ENCODE measurements at places on chromosomes 7 and 10.

- DNase-seq = no peak
Observed at GRCh38 chr7:134701272-134701671, 54.6 kb downstream of the BPGM start.

- DNase-seq = peak; percentile 3
Observed at GRCh38 chr10:6958254-6958653, 378.2 kb upstream of the PRKCQ start.

DNA sequence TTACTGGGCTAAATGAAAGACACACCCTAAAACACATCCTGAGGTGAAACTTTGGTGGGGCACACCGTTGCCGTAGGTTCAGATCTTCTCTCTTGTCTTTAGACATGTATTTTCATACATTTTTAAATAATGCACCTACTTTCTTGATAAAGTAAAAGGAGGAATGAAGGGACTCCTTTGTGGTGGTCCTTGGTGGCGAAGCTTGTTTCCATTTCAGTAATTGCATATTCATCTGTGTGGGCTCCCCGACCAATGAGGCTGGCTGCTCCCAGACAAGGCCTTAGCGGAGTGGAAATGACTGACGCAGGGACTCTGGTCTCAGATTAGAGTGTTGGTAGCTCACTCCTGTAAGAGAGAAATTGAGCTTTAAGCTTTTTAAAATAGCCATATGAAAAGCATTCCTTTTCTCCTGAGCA lies 815 bp downstream of the CCSER2 start:
- peak; percentile 46 for DNase-seq

DNA sequence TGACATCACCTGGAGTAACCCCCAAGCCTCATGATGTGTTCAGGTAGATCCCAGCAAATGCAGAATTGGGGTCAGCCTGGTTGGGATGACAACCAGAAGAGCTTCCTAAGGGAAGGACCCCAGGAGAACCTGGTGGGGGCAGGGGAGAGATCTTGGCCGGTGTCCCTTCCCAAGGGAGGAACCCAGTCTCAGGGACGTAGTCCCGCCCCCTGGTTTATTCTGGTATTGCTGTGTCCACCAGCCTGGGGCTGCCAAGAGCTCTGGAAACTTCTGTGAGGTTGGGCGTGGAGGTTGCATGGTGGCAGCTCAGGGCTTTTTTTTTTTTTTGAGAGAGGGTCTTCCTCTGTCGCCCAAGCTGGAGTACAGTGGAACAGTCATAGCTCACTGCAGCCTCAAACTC lies 19.4 kb downstream of the GTF2IRD1 start:
- no peak for DNase-seq

- no peak for DNase-seq
Observed at GRCh38 chr7:116886543-116887156, 24.3 kb downstream of the CAPZA2 start.

DNA sequence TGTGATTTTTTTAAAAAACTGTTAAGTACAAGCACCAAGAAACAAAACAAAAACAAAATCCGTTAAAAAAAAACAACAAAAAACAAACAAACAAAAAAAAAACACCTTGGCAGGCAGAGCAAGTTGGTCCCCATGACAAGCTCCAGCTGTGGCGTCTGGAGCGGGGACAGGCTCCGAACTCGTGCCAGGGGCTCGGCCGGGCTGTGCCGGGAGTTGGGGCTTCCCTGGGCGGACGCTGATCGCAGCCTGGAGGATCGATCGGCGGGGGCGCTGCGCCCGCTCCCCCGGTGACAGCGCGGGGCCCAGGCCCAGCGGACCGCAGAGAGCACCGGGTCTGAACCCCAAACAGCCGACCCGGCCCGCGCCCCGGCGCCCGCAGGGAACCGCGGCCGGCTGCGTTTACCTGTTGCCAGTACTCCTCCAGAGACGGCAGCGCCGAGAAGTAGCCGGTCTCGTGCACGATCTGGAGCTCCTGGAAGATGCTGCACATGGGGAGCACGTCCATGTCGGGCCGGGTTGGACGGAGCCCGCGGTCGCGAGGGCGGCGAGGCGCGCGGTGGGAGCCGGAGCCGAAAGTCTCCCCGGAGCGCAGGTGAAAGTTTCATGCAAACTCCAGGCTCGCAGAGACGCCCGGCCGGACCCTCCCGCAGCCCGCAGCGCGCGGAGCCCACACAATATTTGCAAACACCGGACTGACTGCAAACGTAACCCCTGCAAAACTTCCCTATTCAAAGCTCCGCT lies at the start of gene KLF6:
Gene KLF6, minus strand, starts transcription at position 700 of the 741 bp plus-strand sequence. Its CDS starts 195 bp downstream, at position 505.
- DNase-seq = no peak

GRCh38 chr7:3482147-3482921 lies 181.3 kb downstream of the SDK1 start:
- DNase-seq = no peak

DNA sequence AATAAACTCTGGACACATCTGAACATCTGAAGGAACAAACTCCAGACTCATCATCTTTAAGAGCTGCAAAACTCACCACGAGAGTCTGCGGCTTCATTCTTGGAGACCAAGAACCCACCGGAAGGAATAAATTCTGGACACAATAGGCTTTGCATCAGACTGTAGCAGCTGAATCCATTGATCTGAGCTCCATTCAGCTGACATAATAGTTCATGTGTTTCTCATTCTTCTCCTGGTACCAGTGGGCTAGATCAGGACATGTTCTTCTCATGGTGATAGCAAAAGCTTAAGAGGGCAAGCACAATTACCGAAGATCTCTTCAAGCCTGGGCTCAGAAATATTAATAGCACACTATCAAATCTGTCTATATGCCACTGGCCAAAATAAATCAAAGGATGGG lies 20.5 kb upstream of the GNAI1 start:
- no peak for DNase-seq

DNA sequence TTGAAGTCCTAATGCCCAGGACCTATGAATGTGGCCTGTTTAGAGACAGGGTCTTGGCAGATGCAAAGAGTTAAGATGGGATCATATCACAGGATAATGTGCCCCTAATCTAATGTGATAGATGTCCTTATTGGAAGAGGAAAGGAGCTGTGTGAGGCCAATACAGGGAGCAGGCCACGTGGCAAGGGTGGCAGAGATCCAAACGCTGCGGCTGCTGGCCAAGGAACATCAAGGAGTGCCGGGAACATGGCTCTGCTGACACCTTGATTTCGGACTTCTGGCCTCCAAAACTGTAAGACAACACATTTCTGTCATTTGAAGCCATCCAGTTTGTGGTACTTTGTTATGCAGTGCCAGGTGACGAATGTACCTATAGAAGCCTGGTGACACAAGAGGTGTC lies 37.7 kb upstream of the EZH2 start:
- DNase-seq = no peak

DNA sequence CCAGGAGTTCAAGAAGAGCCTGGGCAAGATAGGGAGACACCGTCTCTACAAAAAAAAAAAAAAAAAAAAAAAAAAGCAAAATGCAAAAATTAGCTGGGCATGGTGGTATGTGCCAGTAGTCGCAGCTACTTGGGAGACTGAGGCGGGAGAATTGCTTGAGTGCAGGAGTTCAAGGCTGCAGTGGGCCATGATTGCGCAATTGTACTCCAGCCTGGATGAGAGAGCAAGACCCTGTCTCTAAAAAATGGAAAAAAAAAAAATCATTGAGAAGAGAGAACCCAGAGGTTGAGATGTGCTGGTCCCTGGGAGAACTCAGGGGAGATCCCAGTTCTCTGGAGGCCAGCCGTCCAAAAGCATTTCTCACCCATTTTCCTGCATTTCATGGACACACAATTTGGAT lies 95.2 kb downstream of the GALNT17 start:
- no peak for DNase-seq

GRCh38 chr10:99966306-99966705 lies 43.4 kb downstream of the DNMBP start:
- DNase-seq = no peak

DNA sequence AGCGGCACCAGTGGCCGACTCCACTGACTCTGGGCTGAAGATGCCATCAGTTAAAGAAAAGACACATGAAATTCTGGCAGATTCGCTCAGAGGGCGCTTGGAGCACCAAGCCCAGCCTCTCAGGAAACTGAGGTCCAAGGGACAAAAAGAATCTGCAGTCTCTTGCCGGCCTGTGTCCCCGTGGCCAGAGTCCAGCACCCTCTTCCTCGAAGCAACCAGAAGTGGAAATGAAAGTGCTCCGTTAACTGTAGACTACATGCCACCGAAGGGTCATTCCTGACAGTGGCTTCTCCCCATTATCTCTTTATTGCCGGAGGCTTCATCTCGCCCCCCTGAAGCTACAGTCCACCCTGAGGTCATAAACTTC lies 1.0 kb upstream of the CHST15 start:
- DNase-seq = no peak

DNA sequence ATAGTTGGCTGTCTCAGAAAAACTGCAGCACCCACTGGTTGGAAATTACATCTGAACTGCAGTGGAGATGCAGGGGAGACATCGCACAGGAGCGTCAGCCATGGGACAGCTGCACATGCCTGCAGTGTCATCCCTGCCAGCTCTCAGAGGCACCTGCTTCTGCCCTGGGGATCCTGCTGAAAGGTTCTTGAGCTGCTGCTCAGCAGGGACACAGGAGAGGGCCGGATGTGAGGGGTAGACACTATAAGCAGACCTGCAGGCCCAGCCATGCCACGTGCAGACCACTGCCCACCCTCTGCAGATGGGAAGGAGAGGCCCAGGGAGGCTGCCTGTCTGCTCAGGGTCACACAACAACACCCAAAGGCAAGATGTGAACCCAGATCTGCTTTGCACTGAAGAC lies 601.4 kb downstream of the DNAJB6 start:
- DNase-seq = no peak

GRCh38 chr7:158315881-158316280 lies 271.7 kb downstream of the PTPRN2 start:
- DNase-seq = no peak

GRCh38 chr7:100817097-100817496 lies 10.2 kb downstream of the EPHB4 start:
- no peak for DNase-seq

GRCh38 chr10:122321960-122322359 lies 50.9 kb downstream of the BTBD16 start:
- DNase-seq = no peak

- no peak for DNase-seq
Observed at GRCh38 chr10:10772411-10772810, 245.3 kb upstream of the CELF2 start.

- DNase-seq = no peak
Observed at GRCh38 chr10:121975295-121976086, 474 bp upstream of the NSMCE4A start.

GRCh38 chr10:14748441-14748840 lies 26.3 kb downstream of the FAM107B start:
- DNase-seq = no peak

GRCh38 chr7:100632951-100633717 lies 8.2 kb downstream of the TFR2 start:
- DNase-seq = peak; percentile 68

DNA sequence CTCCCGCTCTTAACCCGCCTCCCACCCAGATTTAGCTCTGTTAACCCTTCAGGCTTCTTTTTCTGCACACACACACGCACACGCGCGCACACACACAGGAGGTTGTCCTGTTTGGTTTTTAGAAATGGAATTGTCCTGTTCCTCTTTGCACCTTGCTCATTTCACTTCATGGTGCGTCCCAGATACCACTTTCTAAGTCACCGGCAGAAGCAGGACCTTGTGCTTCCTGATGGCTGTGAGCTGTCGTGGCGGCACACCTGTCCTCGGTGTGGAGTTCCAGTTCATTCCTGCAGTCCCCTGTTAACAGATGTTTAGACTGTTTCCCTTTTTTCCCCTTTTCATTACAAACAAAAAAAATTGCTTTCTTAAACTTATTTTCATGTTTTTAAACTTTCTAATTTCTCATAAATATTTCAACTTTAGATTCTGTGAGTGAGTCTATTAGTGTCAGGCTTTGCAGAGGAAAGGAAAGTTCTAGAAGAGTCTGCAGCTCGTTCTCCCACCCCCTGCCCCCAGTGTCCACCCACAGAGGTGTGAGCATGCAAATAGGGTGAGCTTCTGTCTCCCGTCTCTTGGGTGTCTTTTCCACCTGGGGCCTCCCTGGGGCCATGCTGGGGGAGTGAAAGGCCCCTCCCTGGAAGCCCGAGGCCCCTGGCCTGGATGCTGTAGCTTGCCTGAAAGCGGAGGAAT lies 85.5 kb downstream of the LHPP start:
- DNase-seq = no peak

- no peak for DNase-seq
Observed at GRCh38 chr10:125084614-125085257, 75.6 kb downstream of the CTBP2 start.

GRCh38 chr7:21617916-21618390 lies 75.1 kb downstream of the DNAH11 start:
- no peak for DNase-seq

DNA sequence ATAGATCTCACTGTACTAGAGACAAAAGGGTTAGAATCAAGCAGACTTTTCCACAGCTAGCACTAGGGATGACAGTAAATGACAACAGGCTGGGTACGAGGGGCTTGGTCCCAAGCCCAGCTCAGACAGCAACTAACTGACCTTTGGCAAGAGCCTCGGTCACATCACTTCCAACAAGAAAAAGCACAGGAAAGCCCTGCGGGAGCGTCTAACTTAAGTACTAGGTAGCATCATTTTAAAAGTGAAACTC lies 22.8 kb downstream of the CALML3 start:
- DNase-seq = no peak

GRCh38 chr10:6504296-6504695 lies 75.8 kb downstream of the PRKCQ start:
- DNase-seq = peak; percentile 23

DNA sequence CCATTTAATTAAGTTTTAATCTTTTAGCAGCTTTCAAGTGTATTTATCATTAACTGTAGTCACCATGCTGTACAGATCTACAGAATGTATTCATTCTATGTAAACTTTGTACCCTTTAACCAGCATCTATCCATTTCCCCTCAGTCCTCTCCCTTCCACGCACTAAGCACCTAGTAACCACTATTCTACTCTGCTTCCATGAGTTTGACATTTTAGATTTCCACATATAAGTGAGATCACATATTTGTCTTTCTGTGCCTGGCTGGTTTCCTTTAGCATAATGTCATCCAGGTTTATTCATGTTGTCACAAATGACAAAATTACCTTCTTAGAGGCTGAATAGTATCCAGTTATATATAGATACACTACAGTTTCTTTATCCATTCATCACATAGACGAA lies 79.7 kb downstream of the BTAF1 start:
- DNase-seq = no peak

GRCh38 chr10:33421789-33422462 lies 87.5 kb upstream of the NRP1 start:
- DNase-seq = no peak

- peak; percentile 63 for DNase-seq
Observed at GRCh38 chr7:150986099-150986512, 4.7 kb upstream of the NOS3 start.

- no peak for DNase-seq
Observed at GRCh38 chr7:6268907-6269306, 3.5 kb downstream of the CYTH3 start.

- no peak for DNase-seq
Observed at GRCh38 chr7:25807086-25807611, 344.8 kb upstream of the NFE2L3 start.

Measured in CD4-positive, alpha-beta T cell treated with Interferon alpha-2 for 1 hour (primary cell).